SJSA1 (cell line): ENCODE measurements at places on chromosomes 7 and 10. TPM values are rescaled to one million over a fixed set of nuclear protein-coding genes. Genes with fewer than 3 reads are reported as not detected.

HK1 gene
- 50.0 and 53.1 TPM in 2 replicates for total RNA-seq

- no peak overlapping the region for H3K27ac ChIP-seq
- DNase-seq = no peak
- no peaks in the 10 kb centered on the region for H3K4me1 ChIP-seq
- H3K4me3 ChIP-seq = no peak overlapping the region
Observed at GRCh38 chr7:119918185-119918584, 354.8 kb upstream of the KCND2 start.

DNA sequence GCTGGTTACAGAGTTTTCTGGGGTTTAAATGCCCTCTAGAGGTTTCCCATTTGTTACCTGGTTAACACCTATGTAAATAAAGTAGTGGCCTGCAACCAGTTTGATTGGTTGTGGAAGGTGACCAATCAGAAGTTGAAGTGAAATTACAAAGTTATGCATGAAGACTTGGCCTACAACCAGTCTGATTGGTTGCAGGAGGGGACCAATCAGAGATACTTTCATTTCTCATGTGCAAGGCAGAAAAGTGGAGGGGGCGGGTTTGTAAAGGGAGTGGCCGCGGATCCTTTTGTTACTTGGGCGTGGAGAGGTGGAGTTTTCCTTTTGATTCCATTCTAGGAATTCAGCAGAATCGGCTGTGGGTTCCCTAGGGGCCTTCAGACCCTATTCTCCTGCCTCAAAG is 80.8 kb downstream of the SEC23IP start:
- no peak overlapping the region for H3K27ac ChIP-seq
- H3K36me3 ChIP-seq = no peaks in the 10 kb centered on the region
- H3K4me1 ChIP-seq = no peaks in the 10 kb centered on the region
- no peaks in the 10 kb centered on the region for H3K27me3 ChIP-seq
- no peak overlapping the region for H3K4me3 ChIP-seq
- DNase-seq = no peak

OR2A7 gene
- not detected in 2 replicates for total RNA-seq

KAZALD1 gene
- 1.4 and 1.8 TPM in 2 replicates for total RNA-seq

- no peaks in the 10 kb centered on the region for H3K36me3 ChIP-seq
- peaks cover 7% of the 10 kb centered on the region; the same call in 1 of the 2 replicates for H3K27me3 ChIP-seq
- H3K4me1 ChIP-seq = no peaks in the 10 kb centered on the region
- no peak overlapping the region for H3K4me3 ChIP-seq
- no peak overlapping the region for H3K27ac ChIP-seq
Observed at GRCh38 chr10:6912424-6912823, 332.3 kb upstream of the PRKCQ start.

HMX3 gene
- 10.8 and 10.9 TPM in 2 replicates for total RNA-seq

PIP gene
- not detected in 2 replicates for total RNA-seq

DNA sequence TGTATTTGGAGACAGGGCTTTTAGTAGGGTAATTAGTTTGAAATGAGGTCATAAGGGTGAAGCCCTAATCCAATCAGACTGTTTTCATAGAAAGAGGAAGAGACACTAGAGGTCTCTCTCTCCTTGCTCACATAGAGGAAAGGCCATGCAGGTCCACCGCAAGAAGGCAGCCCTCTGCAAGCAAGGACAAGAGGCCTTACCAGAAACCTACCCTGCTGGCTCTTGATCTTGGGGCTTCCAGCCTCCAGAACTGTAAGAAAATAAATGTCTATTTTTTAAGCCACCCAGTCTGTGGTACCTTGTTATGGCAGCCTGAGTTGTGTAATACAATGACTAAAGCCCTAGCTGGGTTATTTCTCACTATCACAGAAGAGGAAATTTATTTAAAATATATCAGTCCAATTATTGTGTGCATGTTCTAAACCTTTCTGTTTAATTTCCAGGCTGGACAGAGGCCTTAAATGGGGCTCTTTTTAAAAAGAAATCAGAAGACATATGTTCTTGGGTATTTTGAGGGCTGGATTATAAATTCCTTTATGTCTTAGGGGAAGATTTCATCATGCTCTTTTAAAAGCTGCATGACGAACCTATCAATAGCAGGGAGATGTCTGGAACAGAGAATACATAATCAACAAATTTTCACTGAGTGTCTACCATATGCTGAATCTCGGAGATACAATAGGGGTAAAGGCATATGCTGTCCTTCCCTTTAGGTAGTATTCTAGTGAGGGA is 12.9 kb upstream of the TMEM26 start:
- DNase-seq = no peak
- no peaks in the 10 kb centered on the region for H3K27me3 ChIP-seq
- H3K27ac ChIP-seq = no peak overlapping the region
- peaks cover 13% of the 10 kb centered on the region for H3K4me1 ChIP-seq

- no peaks in the 10 kb centered on the region for H3K27me3 ChIP-seq
- no peak overlapping the region for H3K27ac ChIP-seq
- no peak for DNase-seq
- peaks cover 4% of the 10 kb centered on the region; the same call in 1 of the 2 replicates for H3K36me3 ChIP-seq
Observed at GRCh38 chr7:3995187-3995586, 686.9 kb upstream of the FOXK1 start.

- peak overlapping the region; percentile 90 for H3K27ac ChIP-seq
- no peaks in the 10 kb centered on the region for H3K27me3 ChIP-seq
- no peak overlapping the region for H3K4me3 ChIP-seq
- peaks cover 43% of the 10 kb centered on the region for H3K4me1 ChIP-seq
- H3K36me3 ChIP-seq = peaks cover 12% of the 10 kb centered on the region; the same call in 1 of the 2 replicates
Observed at GRCh38 chr7:135664046-135664589, 1.8 kb downstream of the STMP1 start.

BTBD16 gene
- not detected in 2 replicates for total RNA-seq

- H3K36me3 ChIP-seq = no peaks in the 10 kb centered on the region
- no peaks in the 10 kb centered on the region for H3K4me1 ChIP-seq
- no peak for DNase-seq
- H3K27me3 ChIP-seq = no peaks in the 10 kb centered on the region
- no peak overlapping the region for H3K4me3 ChIP-seq
Observed at GRCh38 chr7:158387546-158387891, 200.1 kb downstream of the PTPRN2 start.

GRB10 gene
- total RNA-seq = 1.3 and 3.3 TPM in 2 replicates

DNA sequence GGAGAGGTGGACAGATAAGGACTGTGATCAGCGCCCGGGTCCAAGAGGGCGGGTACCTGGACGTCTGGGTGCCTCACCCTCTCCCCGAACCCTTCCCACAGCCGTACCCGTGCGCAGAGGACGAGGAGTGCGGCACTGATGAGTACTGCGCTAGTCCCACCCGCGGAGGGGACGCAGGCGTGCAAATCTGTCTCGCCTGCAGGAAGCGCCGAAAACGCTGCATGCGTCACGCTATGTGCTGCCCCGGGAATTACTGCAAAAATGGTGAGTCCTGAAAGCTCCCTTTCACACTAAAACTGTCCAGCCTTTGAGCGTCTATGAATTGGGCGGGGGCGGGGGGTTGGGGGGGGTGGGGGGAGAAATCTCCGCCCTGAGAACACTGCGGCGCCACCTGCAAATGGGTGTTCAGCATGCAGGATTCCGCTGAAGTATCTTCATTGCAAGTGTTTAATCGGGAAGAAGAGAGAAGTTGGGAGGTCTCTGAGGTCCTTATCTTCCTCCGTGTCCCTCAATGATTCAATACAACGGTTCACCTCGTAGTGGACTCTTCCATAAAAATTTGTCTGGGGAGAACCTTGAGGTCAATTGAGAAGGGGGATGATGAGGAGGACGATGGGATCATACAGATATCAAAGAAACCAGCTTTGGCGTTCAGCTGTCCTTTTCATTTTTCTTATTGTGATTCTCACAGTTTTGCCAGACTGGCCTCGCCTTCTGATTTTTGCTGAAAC is 906 bp downstream of the DKK1 start:
- peaks cover 43% of the 10 kb centered on the region for H3K4me1 ChIP-seq
- peak overlapping the region; percentile 25 for H3K27ac ChIP-seq
- DNase-seq = no peak
- H3K27me3 ChIP-seq = no peaks in the 10 kb centered on the region

FKBP6 gene
- not detected in 2 replicates for total RNA-seq

DNAH11 gene
- total RNA-seq = 3.5 and 13.1 TPM in 2 replicates

DNA sequence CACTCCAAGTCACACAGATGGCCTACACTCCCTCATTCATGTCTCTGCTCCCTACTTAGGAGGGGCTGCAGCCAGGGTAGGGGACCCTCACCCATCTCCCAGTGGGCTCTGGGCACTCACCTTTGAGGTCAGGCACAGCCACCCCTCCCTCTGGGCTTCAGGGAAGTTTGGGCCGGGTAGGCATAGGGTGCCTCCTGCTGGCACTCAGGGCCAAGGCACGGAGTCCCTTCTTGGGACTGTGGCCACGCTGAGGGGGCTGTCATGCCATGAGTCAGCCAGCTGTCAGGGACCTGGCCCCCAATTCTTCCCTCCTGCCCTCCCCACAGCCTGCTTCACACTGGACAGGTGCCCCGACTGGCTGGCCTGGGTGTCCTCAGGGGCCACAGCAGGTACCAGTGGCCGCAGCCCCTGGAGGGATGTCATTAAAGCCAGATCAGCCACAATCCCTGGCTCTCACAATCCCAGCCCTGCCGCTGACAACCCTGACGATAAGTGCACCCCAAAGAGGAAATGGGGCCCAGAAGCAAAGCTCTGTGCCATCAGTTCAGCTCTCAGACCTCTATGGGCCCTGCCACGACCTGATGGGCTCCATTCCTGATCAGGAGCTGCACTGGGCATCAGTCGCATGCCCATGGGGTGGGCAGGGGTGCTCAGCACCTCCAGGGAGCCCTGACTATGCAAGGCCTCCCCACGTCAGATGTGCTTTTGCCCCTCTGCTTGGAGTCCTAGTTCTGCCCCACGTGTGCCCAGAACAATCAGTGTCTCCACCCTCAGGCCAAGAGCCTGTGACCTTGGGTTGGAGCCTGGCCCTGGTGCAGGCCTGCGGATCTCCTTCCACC is 34.1 kb upstream of the RET start:
- no peaks in the 10 kb centered on the region for H3K27me3 ChIP-seq
- H3K4me3 ChIP-seq = no peak overlapping the region
- H3K27ac ChIP-seq = no peak overlapping the region
- no peaks in the 10 kb centered on the region for H3K36me3 ChIP-seq

DNA sequence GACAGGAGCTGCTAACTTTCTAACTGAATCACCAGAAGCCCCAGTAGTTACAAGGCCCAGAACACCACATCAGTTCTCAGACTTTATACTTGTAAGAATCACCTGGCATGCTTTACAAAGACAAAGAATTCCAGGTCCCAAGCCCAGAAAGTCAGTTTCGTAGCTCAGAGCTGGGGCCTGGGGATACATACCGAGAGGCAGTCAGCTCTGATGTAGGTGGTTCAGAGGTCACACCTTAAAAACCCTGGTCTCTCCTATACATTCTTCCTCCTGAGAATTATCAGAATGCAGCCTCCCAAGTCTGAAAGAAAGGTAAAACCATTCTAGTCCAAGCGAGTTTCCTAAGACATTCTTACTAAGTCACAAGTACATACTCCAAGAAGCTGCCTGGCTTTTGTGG is 2.3 kb downstream of the GRB10 start:
- no peaks in the 10 kb centered on the region for H3K27me3 ChIP-seq
- H3K36me3 ChIP-seq = no peaks in the 10 kb centered on the region
- DNase-seq = no peak
- H3K27ac ChIP-seq = no peak overlapping the region

GRCh38 chr7:16739863-16740622 is 13.5 kb upstream of the TSPAN13 start:
- H3K27ac ChIP-seq = peak overlapping the region; percentile 37
- peaks cover 47% of the 10 kb centered on the region for H3K4me1 ChIP-seq
- no peak overlapping the region for H3K4me3 ChIP-seq
- no peaks in the 10 kb centered on the region for H3K27me3 ChIP-seq
- peak; percentile 82 for DNase-seq

GRCh38 chr10:114920459-114920858 is 17.5 kb upstream of the TRUB1 start:
- H3K27me3 ChIP-seq = no peaks in the 10 kb centered on the region
- peaks cover 4% of the 10 kb centered on the region for H3K4me1 ChIP-seq
- H3K36me3 ChIP-seq = no peaks in the 10 kb centered on the region
- H3K4me3 ChIP-seq = no peak overlapping the region
